ENCODE measurements at places on chromosomes 3 and 15.

DNA sequence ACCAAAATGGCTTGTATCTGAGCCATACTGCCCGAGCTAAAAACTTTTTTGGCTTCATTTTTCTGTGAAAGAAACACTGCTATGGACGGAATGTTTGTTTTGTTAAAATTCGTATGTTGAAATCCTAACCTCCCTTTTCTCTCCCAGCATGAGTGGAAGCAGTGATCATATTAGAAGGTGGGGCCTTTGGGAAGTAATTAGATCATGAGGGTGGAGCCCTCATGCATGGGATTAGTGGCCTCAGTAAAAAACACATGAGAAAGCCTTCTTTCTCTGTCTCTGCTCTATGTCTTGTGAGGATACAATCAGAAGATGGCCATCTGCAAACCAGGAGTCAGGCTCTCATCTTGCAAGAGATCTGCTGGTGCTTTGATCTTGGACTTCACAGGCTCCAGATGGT is 7.4 kb upstream of the FNDC3B start:
- no peak for DNase-seq

DNA sequence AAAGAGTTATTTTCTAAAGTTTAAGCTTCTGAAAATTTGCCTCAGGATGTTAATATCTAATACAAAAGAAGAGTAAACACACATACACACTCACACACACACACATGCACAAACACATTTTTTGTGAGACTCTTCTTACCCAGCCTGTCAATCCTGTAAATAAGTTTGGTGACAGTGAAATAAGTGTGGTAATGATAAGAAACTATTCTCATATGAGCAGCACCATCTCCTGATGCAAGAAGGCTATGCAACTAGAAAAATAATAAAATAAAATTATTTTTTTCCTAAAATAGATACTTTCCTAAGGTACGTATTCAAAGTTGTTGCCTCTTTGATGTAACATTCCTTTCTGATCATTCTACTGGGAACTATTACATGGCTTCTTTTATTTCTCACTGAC is 155.1 kb downstream of the MECOM start:
- DNase-seq: no peak

- DNase-seq: no peak
Measured at GRCh38 chr15:39706206-39706605, 76.4 kb downstream of the FSIP1 start.

DNA sequence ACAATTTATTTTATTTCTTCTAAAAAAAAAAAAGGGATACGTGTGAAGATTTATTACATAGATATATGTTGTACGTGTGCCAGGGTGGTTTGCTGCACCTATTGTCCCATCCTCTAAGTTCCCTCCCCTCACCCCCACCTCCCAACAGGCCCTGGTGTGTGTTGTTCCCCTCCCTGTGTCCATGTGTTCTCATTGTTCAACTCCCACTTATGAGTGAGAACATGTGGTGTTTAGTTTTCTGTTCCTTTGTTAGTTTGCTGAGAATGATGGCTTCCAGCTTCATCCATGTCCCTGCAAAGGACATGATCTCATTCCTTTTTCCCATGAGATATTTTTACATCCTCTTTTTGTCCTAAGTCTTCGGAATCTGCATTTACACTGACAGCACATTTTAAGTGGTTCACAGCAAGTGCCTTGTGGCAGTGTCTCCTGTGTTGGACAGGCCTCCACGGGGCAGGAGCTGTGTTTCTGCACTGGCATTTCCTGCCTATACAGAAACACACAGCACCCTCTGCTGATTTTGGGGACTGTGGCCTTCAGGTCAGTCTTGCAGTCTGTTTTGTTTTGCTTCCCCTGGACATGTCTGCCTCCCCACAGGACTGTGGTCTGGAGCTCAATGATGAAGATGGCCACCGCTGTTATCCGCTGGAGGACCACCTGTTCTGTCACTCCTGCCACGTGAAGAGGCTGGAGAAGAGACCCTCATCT is 12.7 kb upstream of the SACM1L start:
- peak; percentile 26 for DNase-seq

- peak; percentile 26 for DNase-seq
Measured at GRCh38 chr3:54853573-54854404, 74.1 kb downstream of the LRTM1 start.

- DNase-seq: peak; percentile 54
Measured at GRCh38 chr15:66619152-66619903, 53.5 kb upstream of the LCTL start.

- no peak for DNase-seq
Measured at GRCh38 chr3:129315223-129315997, 36.7 kb downstream of the HMCES start.

DNA sequence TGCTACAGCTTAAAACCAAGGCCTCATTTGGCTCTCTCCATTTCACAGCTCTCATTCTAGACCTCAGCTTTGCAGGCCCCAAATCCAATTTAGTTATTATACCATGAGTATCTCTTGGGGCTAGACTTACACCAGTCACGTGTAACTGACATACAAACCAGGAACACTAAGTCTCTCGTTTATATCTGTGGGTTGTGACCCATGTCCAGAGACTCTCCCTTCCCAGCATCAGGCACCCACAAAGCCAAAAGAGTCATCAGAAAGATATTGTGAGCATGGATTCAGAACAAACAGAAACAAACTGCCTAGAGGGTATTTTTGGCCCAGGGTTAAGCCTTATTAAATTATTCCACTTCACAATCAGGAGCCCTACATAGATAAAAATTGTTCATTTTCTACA is 5.6 kb upstream of the CCDC13 start:
- DNase-seq: no peak

DNA sequence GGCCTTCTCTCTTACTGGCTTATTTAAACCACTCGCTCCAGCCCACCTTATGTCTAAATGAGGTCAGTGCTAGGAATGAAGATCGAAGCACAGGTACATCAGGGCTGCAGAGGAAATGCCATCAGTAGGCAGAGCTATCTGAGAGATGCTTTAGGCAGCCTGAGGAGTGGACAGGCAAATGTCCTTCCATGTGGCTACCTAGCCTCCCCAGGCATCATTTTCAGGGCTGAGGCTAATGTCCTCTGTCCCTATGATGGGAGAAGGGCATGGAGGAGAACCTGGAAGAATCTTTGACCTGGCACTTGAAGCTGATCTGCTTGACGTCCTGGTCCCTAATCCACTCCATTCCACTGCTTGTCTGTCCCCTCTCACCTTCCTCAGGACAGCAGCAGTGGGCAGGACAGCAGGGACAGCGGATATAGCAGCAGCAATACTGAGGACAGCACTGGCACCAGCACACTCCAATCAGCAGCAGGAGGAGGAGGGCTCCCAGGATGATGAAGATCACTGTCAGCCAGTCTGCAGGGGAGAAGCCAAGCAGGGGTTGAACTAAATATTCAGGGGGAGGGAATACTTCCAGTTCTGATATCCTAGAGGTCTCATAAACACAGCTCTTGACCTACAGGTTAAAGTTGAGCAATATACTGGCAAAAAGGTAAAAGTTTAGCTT is 21.0 kb downstream of the ILDR1 start:
- no peak for DNase-seq

DNA sequence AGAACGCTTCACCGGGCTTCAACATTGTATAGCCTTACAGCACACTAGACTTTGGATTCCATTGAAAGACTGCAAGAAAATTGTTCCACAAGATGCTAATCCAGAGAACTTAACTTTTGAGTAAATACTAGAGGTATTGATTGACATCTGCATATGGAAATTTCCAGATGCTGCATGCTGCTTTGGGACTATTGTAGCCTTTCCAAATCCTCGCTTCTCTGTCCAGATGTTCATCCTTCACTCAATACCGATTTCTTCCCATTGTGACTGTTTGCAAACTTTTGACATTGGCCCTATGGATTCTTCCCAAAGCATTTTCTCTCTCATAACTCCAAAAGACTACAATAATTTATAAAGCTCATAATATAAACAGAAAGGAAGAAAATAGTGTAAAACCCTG is 41.4 kb downstream of the COL6A6 start:
- no peak for DNase-seq

DNA sequence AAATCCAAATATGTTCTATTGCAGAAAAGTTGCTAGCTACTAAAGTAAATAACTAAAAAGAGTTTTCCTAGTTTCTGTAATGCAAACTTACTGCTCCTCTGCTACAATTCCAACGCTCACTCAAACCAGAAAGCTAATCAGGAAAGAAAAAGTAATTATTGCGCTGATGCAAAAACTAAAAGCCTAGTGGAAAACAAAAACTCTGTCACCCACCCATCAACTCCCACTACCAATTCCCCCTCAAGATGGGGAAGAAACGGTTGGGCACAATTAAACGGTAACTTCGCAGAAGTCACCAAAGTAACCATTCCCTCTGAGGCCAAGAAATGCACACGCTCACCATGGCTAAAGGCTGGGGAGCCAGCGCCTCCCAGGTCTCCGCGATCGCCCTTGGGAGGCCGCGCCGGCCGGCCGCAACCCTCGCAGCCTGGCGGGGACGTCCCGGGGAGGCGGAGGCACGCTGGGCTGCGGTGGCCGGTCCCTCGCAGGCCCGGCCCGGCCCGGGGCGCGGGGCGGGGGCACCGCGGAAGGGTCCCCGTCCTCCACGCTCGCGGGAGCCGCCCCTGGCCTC is 684 bp downstream of the SLTM start:
- DNase-seq: no peak

- DNase-seq: no peak
Measured at GRCh38 chr3:180684807-180685206, 5.5 kb upstream of the CCDC39 start.

DNA sequence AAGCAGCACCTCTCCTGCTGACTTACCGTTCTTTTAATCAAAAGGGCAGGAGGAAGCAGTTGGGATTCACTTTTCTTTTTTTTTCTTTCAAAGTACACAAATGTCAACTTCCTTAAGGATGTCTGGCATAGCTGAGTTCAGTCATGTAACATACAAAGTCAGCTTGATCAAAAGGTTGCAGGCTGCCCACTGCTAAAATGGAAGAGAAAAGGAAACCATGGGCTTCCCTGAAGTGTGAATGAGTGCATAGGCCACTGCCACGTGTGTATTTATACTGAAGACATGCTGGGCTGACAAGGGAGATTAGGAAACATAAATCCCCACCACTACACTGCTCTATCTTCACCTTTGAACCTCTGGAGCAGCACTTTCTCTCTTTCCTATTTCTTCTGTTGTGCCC is 312.5 kb downstream of the TIGIT start:
- no peak for DNase-seq

GRCh38 chr15:66866656-66867055 is 164.6 kb downstream of the SMAD6 start:
- peak; percentile 36 for DNase-seq

- no peak for DNase-seq
Measured at GRCh38 chr3:88191872-88192409, 42.2 kb downstream of the C3orf38 start.
